ENCODE measurements at places on chromosomes 13 and 19.

GRCh38 chr13:102275969-102276368 is 125.9 kb downstream of the FGF14 start:
- DNase-seq = no peak

- DNase-seq = no peak
Measured at GRCh38 chr19:55365245-55365644, 2.2 kb upstream of the GARIN5B start.

- DNase-seq = no peak
Measured at GRCh38 chr19:7575434-7576040, 20.1 kb upstream of the CAMSAP3 start.

DNA sequence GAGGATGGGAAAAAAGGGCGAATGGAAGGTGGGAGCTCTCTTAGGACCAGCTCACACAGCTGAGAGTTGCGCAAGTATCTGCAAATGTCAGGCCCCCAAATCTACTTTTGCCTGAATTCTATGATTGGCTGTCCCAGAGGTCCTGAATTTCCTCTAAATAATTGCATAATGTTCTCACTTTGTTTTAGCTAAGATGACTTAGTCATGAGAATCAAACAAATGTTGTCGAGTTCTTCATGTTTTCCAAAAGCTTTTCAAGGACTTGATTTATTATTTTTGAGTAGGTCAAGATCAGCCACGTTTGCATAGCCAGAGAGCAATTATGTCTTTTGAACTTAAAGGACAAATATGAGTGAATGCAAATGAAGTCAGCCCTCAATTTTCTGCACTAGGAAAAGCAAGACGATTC is 246.6 kb upstream of the MAB21L1 start:
- no peak for DNase-seq

DNA sequence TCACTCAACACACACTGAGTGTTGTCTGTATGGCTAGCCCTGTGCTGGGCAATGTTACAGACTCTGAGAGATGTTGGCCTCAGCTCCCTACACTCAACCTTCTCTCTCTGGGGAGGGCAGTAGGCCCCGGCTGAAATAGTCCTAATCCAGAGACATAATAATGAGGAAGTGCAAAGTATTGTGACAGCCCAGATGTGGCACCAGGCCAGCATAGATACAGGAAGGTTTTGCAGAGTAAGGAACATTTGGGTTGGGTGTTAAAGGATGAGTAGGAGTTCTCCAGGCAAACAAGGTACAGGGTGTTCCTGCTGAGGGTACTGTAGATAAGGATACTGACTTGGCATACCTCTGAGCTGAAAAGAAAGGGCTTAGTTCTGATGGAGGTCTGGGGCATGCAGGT is 2.4 kb downstream of the LIN7B start:
- DNase-seq = no peak

- DNase-seq = no peak
Measured at GRCh38 chr19:37007587-37008220, 70.5 kb upstream of the ZNF420 start.

GRCh38 chr13:46552889-46553520 is at the start of gene LRCH1:
Gene LRCH1, plus strand, starts transcription at chr13:46553170. Its CDS starts 227 bp downstream, at chr13:46553397.
- DNase-seq = no peak

- no peak for DNase-seq
Measured at GRCh38 chr19:362683-363082, 18.1 kb upstream of the MIER2 start.

- DNase-seq = no peak
Measured at GRCh38 chr13:25733696-25734435, 317.9 kb downstream of the SHISA2 start.

GRCh38 chr19:31548941-31549340 is 199.7 kb upstream of the TSHZ3 start:
- no peak for DNase-seq

- no peak for DNase-seq
Measured at GRCh38 chr19:10611907-10612306, 13.4 kb upstream of the SLC44A2 start.

DNA sequence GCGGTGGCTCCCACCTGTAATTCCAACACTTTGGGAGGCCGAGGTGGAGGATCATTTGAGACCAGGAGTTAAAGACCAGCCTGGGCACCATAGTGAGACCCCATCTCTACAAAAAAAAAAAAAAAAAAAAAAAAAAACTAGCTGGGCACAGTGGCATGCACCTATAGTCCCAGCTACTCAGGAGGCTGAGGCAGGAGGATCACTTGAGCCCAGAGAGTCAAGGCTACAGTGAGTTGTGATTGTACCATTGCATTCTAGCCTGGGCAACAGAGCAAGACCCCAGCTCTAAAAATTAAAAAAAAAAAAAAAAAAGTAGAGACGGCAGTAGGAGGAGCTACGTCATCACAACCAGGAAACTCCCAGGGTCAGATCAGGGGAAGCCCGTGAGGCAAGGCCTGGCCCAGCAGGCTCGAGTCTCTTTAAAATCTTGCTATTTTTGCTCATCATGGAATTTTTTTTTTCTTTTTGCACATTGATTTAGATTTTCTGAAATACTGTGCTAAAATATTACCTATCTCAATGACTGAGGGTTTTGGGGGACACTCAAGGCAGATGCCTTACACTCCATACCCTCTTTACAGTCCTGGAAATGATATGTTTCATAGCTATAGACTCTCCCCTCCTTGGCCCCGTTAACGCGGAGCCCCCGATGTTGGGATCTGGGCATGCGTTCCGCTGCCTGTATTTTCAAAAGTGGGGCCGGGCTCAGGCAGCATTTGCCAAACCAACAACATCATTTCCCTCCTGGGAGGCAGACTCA is 44.4 kb upstream of the USE1 start:
- DNase-seq = no peak

- no peak for DNase-seq
Measured at GRCh38 chr13:43033038-43033437, 9.7 kb downstream of the DNAJC15 start.

DNA sequence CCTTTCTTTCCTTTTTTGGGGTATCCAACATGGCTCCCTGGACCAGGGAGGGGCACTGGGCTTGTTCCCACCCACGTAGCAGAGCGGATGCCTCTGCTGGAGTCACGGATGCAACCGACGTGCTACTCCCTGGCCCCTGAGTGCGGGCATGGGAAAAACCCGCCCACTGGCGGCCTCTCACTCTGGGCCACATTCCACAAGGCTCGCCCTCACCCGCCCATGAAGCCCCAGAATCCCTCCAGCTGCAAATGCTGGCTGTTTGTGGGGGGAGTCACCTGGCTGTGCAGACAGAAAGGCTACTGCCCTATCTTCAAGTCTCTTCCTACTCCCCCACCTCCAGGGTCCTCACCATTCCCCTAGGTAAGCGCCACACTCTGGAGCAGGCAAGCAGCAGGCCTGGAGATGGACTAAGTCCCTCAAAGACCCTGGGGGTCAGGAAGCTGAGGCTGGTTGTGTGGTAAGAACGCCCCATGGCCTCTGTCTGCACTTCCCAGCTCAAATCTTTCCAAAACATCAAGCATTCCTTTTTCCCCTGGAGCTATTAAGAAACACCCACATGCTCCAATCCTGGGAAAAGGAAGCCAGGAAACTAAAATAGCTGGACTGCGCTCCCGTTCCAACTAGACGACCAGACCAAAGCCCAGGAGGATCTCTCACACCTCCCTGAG is 17.9 kb upstream of the EPHX3 start:
- peak; percentile 81 for DNase-seq

DNA sequence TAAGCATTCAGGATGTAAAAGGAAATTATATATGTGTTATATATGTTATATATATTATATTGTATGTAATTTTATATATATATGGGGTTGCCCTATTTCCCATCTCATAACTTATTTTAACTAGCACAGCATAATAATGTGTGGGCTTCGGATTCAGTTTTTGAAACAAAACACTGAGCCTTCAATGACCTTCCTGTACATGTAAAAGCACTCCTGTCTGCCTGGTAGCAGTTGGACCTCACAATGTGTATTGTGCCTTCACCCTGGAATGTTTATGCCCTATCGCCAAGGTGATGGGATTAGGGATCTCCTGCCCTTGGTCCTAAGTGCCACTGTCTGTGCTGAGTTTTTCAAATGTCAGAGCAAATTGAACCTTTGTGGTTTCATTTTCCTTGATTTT is 968.8 kb downstream of the TUBA3C start:
- DNase-seq = no peak

DNA sequence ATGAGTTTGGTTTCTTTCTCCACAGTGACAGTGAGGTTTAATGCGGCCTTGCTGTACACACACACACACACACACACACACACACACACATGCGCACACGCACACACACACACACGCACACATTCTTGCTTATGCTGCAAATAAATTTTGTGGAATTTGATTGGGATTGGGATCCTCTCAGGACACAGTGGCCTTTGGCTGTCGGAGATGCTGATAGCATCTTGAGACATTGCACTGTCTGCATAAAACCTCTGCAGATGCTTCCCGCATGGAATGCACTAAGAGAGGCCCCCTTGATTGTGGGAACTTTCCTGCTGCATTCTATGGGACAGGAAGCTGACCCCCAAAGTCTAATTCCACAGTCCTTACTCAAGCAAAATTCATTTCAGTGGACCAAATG is 145.6 kb downstream of the FLT1 start:
- DNase-seq = no peak

DNA sequence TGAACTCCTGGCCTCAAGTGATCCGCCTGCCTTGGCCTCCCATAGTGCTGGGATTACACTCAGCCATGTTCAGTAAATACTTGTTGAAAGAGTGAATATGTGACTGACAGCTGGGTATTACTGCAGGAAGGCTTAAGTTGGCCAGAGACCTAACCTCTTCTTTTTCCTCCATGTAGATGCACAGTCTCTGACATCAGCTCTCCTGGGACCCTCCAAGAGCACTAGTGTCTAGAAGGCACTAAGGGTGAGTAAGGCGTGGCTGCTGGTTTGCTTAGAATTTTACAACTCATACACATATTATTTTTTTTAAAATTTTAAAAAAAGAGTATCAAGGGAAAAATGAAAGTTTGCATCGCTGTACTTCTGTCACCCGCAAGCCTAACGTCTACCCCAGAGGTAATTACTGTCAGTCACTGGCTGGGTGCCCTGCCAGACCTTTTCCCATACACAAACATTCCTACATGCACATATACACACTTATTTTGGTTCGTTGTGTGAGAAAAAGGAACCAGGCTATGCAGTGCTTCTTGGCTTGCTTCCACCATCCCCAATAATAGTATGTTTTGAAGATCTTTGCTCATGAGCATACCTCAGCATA is 122.0 kb downstream of the SIPA1L3 start:
- no peak for DNase-seq

DNA sequence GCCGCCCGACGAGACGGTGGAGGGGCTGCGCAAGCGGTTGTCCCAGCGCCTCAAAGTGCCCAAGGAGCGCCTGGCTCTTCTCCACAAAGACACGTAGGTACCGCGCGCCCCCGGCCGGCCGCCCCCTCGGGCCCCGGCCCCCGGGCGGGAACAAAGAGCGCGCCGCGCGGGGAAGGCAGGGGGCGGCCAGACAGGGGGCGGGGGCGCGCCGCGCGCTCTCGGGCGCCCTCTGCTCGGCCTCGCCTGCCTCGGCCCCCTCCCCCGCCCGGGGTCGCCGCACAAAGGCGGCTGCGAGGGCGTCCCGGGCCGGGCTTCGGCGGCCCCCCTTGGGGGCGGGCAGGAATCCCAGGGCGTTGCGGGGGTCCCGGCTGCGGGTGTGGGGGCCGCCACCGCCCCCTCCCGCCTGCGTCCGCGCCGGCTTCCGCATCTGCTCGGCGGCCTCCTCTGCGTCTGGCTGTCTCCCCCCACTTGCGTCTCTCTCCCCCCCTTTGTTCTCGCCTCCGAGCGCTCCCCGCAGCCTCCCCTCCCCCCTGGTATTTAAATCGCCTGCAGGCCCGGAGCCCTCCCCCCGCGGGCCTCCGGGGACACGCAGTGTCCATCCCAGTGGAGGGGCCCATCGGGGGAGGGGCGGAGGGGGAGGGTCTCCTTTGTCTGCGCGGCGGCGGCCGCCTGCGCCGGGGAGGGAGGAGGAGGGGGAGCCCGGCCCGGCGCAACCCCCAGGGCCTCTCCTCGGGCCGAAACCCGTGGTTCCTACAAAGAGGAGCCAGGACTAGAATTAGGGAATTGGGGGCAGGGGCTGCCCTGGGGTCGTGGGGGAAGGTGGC is 2.3 kb downstream of the MIDN start:
- no peak for DNase-seq

- no peak for DNase-seq
Measured at GRCh38 chr19:49499030-49499670, 2.9 kb downstream of the RPS11 start.

GRCh38 chr19:4115050-4115817 is 8.7 kb downstream of the MAP2K2 start:
- DNase-seq = no peak

DNA sequence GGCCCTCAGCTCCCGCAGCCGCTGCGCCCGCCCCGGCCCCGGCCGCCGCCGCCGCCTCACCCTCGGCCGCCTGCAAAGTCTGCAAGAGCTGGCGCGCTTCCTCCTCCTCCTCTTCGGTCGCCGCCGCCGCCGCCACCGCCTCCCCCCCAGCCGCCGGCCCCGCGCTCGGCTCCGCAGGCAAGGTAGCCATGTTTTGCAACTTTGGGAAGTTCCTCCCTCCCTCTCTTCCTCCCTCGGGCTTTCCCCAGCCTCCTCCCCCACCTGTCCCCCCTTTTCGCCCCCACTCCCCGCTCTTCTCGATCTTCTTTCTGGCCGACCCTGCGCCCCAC is 433 bp downstream of the SIX5 start:
- no peak for DNase-seq

DNA sequence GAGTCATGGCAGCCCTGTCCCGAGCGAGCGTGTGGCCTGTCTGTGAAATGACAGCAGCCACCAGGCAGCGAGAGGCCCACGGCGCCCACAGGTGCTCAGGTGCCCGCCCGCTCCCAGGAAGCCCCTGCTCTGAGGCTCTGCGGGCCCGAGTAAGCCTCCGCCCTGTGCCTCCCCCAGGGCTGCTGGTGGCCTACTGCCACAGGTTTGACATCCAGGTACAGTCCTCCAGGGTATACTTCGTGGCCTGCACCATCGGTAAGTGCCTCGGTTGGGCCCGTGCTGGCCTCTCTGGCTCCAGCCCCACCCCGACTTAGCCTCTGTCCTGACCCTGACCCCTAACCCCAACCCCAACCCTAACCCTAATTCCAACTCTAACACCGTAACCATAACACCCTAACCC is 15.0 kb upstream of the TMPRSS9 start:
- no peak for DNase-seq

- no peak for DNase-seq
Measured at GRCh38 chr13:49669735-49670309, 21.5 kb downstream of the EBPL start.
